NCI-H2029 (cell line): ENCODE measurements at places on chromosomes 5 and 9.
A peak's percentile ranks its signal among the peaks of the same experiment; 100 is the strongest.

- DNase-seq: no peak
Measured at GRCh38 chr5:29229461-29229860, 1964.0 kb upstream of the CDH6 start.

DNA sequence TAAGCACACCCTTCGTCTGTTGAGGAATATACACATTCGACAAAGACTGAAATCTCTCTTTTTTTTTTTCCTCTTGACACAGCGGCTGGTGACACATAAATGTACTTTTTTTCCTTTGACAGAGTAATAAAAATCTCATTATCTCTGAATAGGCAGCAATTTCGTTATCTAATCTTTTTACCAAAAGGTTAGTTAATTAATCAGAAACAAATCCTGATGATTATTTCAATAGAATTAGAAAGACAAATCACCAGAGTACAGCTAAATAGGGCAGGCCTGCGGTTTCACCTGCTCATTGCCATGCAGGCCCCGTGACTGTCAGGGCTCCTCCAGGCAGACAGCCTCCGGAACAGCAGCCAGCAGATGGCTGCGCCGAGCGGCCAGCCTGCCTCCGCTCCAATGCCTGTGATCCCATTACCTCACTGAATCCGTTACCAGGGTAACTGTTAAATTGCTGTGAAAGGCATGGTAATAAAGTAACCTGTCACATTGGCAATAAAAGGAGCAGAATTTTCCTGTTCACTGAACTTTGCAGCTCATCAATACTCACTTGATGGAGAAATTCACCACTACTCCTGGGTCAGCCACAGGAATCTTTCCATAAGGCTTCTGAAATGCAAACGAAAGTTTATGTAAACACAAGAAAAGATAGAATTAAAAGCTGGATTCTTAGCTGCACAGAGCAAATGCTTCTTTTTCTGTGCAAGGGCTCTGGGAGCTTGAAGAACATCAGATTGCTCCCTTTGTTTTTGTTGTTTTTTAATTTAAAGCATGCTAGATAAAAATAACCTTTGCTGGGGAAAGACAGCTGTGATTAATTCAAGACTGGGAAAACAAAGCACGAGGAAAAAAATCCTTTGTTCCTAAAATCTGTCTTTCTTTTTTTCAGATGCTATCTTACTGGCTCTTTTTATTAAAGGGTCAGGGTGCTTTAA, 666.4 kb upstream of the ZNF608 start:
- DNase-seq: peak; percentile 67

- no peak for DNase-seq
Measured at GRCh38 chr9:85427772-85428171, 314.0 kb downstream of the AGTPBP1 start.

GRCh38 chr5:97422678-97423077, 239.6 kb upstream of the RIOK2 start:
- DNase-seq: no peak

GRCh38 chr9:88258024-88258423, 119.7 kb upstream of the SPATA31C2 start:
- no peak for DNase-seq

GRCh38 chr5:123220621-123221146, 131.6 kb downstream of the PRDM6 start:
- DNase-seq: no peak

DNA sequence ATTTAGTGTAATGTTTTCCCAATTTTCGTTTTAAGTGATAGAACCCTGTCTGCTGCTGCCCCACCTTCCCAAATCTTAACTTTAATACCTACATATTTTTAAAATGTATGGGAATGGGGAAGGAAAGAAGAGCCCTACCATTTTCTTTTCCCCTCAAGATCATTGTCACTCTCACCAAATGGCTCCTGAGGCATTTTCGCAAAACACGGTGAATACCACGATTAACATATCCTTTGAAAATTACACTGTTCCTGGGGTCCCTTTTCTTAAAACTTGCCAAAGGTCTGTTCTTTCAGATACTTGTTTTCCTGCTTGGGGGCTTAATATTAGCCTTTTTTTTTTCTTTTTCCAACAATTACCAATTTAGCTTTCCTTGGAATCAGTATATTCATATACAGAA, 36.1 kb downstream of the CERT1 start:
- DNase-seq: no peak

DNA sequence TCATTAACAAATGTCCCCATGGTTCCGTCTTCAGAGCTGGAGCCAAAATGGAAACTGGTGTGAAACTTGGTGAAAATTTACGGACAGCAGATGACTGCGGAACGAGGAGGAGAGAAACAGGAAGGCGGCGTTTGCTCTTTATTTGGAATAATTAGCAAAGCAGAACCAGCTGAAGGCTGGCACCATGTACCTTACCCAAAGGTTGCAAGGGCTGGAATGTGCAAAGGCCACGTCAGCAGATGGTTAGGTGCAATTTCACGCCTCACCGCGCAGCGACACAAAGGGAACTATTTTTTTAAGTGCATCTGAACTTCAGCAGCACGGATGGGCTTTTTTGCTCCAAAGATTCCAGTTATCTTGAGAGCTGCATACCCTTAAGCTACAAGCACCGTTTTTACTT, 127.4 kb downstream of the COL23A1 start:
- DNase-seq: no peak

DNA sequence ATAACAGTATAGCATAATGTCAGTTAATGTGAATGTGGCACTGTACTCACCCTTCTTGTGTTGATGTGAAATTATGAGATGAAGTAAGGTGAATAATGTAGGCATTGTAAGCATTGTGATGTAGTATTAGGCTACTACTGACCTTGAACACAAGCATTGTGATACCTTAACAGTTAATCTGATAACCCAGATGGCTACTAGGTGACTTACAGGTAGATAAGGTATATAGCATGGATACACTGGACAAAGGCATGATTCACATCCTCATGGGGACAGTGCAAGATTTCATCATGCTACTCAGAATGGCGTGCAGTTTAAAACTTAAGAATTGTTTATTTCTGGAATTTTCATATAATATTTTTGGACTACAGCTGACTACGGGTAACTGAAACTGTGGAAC, 134.8 kb downstream of the ZCCHC7 start:
- DNase-seq: no peak

- DNase-seq: no peak
Measured at GRCh38 chr5:1807451-1808185, 6.4 kb downstream of the NDUFS6 start.

DNA sequence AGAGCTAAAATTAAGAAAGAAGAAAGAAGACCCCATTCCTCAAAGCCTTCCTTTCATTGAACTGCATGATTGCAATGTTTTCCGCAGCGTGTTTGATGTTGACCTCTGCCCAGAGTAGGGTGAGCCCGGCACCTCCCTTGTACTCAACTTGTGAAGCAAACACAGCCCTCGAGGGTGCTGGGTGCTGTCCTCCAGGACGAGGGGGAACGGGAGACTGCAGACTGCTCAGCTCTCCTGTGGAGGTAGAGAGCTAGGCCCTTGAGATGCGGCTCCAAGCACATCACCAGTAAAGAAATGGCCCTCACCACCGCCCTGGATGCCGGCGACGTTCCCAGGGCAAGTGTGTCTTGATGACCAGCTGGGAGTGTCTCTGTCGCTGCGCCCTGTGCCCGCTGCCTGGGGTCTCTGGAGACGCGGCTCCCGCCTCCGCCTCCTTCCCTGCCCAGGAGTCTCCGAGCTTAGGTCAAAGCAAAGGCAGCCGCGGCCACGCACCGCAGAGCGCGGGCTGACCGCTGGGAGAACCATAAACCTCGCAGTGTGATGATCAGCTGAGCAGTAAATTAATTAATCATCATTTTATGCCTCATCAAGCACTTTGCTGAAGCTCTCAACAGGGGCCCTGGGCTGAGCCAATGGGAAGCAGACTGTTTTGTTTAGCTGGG, 108.7 kb downstream of the IRX2 start:
- DNase-seq: no peak

- no peak for DNase-seq
Measured at GRCh38 chr5:121573721-121574382, 277.8 kb upstream of the FTMT start.

DNA sequence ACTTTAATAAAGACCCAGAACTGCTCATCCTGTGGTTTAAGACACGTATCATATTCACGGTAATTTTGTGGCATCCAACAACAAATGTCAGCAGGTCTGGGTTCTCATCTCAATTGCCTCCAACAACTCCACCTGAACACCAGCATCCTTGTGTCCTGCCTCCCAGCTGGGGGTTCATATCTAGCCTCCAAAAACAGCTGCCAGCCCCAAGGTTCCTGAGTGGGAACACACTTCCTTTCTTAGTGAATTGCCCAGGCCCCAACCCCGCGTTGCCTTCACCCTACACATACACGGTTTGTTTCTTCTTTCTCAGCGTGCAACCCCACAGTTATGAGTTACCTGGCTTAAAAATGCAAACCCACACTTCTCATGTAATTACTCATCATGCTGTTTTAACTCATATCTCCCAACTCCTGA, 77.9 kb downstream of the SEMA4D start:
- DNase-seq: no peak

DNA sequence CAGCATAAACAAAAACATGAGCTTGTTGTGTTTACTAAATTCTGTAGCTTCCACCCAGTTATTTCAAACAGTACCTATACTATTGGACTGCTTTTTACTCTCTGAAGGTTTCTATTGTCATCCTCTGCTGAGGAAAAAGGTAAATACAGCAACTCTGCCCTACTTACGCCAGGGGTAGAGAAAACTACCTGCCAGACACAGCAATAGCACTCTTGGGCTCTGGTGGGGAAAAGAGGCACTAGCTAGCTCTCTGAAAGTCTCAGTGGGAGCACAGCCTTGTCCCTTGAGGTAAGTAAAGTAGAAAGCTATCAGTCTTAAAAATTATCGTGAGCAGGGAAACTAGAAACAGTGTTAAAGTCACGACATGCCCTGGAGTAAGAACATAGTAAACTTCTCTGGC, 3.7 kb downstream of the HCN1 start:
- DNase-seq: no peak

DNA sequence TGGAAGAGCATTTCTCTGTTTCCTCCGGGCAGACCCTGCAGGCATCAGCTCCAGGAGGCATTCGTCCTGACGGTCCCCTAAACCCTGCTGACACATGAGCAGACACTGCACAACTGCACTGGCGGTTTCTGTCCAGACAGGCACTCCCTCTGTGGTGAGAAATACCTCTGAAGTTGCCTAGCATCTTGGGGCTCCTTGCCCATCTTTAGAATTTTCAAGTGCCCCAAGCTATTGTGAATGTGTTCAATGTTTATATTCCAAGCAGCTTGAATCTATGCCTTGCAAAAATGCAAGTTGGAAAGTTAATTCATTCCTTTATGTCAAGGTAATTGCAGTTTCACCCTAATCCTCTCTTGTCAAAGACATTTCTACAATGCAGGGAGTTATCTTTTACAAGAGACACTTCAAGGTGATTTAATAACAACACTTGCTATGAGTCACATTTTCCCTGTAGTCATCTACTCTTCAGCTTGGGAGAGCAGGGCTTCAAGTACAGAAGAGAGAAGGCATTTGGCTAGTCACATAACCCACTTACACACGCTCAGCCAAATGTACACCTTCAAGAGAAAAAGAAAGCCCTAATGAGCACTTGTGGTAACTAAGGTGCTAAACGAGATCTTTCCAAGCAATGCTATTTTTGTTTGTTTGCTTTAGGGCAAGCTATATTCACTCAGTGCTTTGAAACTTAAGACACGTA, 302.5 kb downstream of the MLLT3 start:
- peak; percentile 44 for DNase-seq

GRCh38 chr5:112738191-112738560, 491 bp downstream of the APC start:
- DNase-seq: no peak

DNA sequence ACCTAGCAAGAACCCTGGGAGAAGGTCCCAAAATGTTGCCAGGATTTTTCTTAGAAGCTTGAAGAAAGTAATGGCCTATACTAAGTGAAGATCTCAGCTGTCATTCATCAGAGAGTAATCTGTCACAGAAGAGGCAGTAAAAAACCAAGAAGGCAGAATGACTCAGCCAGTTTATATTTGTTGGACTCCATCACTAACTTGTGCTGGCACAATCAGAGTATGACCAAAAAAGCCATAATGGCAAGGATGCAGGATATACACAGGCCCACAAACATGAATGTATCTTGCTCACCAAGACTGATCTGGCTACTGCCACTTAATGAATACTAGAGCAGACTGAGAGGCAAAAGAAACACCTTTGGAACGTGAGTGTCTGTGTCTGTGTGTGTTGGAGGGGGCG, 104.0 kb upstream of the POU5F2 start:
- DNase-seq: no peak

GRCh38 chr5:178223828-178224335, 8.7 kb downstream of the PHYKPL start:
- DNase-seq: no peak

GRCh38 chr5:139711067-139711905, 63.1 kb downstream of the CXXC5 start:
- DNase-seq: no peak

- DNase-seq: no peak
Measured at GRCh38 chr5:179553006-179553405, 2.7 kb downstream of the RUFY1 start.

- no peak for DNase-seq
Measured at GRCh38 chr5:136006164-136006563, 22.6 kb upstream of the TGFBI start.

- no peak for DNase-seq
Measured at GRCh38 chr5:13613621-13614020, 330.9 kb downstream of the DNAH5 start.
